ENCODE measurements at places on chromosomes 6 and 20.

DNA sequence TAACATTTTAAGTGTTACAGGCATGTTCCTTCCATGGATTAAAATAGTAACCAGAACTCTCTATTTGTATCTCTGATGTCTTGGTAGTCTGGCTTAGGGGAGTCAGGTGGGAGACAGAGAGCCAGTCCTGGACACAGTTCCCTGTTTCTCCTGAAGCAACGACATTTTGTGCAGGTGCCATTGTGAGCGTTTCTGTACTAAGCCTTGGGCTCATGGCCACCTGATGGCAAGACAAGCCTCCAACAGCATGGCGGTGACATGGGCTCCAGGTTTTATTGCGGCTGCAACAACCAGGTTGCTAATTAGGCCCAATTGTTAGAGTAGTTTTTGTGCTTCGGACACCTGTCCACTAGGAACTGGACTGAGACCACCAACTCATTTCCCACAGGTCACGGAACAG is 105.3 kb downstream of the PRDM13 start:
- DNase-seq = no peak

- DNase-seq = no peak
Measured at GRCh38 chr20:3068986-3069900, 2.2 kb upstream of the OXT start.

GRCh38 chr6:3318226-3318625 is 59.5 kb downstream of the PSMG4 start:
- DNase-seq = peak; percentile 51

- no peak for DNase-seq
Measured at GRCh38 chr20:18657575-18657974, 69.7 kb downstream of the DTD1 start.

DNA sequence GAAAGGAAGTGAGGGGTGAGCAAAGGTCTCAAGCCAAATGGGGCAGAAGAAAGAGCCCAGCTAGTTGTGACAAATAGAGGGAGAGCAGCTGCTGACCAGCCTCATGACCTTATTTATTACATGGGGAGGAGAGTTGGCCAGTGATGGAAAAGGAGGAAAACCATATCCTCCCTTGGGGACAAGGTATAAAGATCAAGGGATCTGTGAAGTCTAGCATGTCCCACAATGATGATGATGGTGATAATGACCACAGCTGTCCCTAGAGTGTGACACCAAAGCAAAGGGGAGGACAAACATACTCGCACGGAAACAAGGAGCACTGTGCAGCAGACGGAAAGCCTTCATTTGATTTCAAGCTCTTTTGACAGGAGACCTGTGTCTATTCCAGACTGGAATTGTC is 190.4 kb upstream of the MCHR2 start:
- no peak for DNase-seq

- DNase-seq = no peak
Measured at GRCh38 chr6:34877259-34877658, 10.6 kb downstream of the TAF11 start.

GRCh38 chr6:159521962-159522361 is 171.1 kb downstream of the SOD2 start:
- no peak for DNase-seq

DNA sequence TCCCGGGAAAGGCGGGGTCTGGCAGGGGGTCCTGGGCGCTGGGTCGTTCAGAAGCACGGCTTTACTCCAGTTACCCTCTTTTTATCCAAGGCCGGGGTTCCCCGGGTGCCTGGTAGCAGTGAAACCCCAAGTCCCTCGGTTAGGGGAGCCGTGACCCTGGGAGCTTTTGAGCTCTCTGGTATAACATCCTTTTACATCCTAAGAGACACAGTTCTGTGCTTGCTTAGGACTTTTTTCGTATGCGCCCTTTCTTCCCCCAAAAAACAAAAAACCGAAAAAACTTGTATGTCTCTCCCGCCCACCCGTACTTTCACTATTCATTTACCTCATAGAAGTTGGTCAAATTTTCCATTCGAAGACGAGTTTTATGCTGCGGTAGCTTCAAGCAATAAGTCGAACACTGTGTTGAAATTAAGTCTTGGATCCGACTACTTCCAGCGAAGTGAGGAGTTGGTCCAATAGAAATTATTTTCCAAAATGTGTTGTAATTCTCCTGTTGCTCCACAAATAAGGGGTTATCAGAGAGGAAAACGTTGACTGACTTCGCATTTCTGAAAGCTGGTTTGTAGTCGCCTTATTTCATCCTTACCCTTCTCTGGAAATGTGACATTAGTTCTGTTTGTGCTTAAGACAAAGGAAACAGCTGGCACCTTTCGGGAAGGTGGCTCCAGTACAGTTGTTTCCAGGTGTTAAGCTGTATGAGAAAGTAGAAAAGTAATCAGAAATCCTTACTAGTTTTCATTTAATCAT is 816 bp upstream of the MAN1A1 start:
- peak; percentile 51 for DNase-seq

- DNase-seq = no peak
Measured at GRCh38 chr6:107108201-107108890, 7.0 kb downstream of the BEND3 start.
